ENCODE measurements at places on chromosomes 3 and 15. TPM values are rescaled to one million over a fixed set of nuclear protein-coding genes. Genes with fewer than 3 reads are reported as not detected.

Gene BFSP2
- polyA plus RNA-seq, result not detected

Gene BCHE
- 2.4 TPM for polyA plus RNA-seq

Gene OCA2
- polyA plus RNA-seq, result not detected

Gene AAGAB
- 49.1 TPM for polyA plus RNA-seq

Gene RHO
- polyA plus RNA-seq, result not detected

Gene KBTBD8
- 1.9 TPM for polyA plus RNA-seq

Gene MAGEL2
- 0.12 TPM for polyA plus RNA-seq

Gene GPR62
- polyA plus RNA-seq, result not detected

Gene DAPK2
- 0.57 TPM for polyA plus RNA-seq

- no peak for DNase-seq
Observed at GRCh38 chr3:55623786-55624185, 136.7 kb upstream of the WNT5A start.

DNA sequence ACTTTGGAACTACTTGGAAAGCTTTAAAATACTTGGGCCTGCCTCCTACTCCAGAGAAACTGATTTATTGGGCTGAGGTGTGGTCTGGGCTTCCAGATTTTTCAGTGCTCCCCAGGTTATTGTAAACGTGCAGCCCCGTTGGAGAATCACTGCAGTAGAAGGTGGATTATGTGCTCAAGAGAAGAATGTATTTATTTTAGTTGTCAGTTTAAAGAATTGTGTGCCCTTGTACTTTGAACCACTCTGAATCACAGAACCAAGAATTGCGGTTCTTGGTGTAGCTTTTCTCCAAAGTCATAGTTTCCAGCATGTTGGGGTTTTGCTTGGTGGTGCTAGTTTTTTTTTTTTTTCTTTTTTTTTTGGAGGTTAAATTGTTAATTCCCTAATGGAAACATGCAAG is 1.6 kb downstream of the TATDN2 start:
- DNase-seq, result no peak

DNA sequence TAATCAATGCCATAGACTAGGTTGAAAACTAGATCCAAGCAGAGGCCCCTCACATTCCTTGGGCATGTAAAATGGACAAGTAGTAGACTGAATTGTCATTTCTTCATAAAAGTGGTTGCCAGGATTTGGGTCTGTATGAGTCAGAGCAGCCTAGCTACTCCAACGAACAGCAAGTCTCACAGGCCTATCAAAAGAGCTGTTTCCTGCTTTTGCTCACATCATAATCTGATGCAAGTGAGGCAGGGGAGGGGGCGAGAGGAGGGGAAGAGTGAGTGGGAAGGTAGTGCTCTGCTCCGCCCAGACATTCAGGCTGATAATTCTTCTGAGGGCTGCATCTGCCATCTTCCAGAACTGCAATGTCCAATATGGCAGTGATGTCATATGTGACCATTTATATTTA is 228.9 kb upstream of the PRICKLE2 start:
- no peak for DNase-seq

- DNase-seq, result no peak
Observed at GRCh38 chr3:112134335-112135124, 1.5 kb upstream of the GCSAM start.

GRCh38 chr15:88954431-88955277 is 41.5 kb upstream of the MFGE8 start:
- DNase-seq, result no peak

DNA sequence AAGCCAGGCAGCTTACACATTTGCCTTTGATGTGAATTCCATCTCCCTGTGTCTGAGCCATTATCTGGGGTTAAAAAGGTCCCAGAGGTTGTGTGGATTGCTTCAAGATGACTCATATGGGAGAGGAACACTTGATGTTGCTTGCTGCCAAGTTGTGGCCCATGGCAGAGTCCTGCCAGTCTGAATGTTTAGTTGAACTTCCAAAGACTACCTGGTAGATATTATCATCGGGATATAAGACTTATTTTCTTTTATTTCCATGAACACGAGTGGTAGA is 85.6 kb downstream of the TJP1 start:
- no peak for DNase-seq

DNA sequence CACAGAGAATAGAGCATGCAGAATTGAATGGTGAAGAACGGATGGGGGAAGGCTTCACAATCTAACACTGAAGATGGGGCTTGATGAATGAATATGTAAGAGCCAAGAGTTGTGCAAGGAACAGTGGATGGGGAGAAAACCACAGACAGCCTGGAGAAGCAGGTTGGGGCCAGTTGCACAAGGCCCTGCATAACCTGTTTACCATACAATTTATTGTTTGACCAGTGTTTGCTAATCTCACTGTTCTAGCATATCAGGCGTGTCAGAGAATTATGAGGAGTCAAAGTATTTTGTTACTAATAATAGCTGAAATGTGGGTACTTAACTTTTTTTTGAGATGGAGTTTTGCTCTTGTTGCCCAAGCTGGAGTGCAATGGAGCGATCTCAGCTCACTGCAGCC is 36.4 kb downstream of the LINS1 start:
- DNase-seq, result no peak

- DNase-seq, result no peak
Observed at GRCh38 chr3:38599886-38600285, 49.6 kb downstream of the SCN5A start.

GRCh38 chr3:120274739-120275167 is 10.3 kb downstream of the GPR156 start:
- peak; percentile 2 for DNase-seq

- DNase-seq, result peak; percentile 99
Observed at GRCh38 chr15:45456212-45457106, 66.1 kb downstream of the SLC30A4 start.

GRCh38 chr3:176816937-176817336 is 380.3 kb downstream of the TBL1XR1 start:
- no peak for DNase-seq

DNA sequence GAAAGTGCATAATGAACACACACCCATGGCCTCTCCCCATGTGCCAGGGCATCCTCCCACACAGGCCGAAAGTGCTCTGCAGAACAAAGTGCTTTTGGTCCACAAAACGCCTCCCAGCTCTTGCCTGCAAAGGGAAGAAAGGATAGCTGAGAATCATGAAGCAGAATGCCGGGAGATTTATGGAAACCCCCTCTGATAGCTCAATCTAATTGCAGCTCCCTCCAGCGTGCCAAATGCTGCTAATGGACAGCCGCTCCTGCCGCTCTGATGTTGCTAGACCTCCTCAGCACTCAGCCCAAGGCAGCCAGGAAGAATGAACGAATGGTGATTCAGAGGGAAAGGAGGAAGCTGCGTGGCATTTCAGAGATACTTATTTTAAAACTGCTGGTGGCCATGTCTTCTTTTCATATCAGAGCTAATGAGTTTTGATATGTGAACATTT is 145.3 kb downstream of the TJP1 start:
- no peak for DNase-seq

DNA sequence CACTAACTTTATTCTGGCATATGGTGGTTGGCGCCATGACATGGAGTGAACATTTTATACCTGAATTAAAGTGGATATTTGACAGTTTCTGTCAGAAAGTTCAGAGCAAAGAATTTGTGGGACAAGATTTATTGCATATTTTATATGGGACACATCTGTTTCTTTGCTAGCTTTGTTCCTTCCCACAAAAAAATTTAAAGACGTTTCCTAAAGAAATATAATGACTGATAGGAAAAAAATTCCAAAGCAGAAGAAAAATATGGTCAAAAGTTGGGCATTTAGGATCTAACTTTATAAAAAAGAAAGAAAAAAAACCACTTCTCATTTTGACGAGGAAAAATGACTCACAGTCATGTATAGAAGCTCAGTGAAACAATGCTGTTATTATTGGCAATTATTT is 101.6 kb downstream of the GREM1 start:
- no peak for DNase-seq

- DNase-seq, result no peak
Observed at GRCh38 chr3:126451511-126451910, 24.2 kb downstream of the ZXDC start.

- no peak for DNase-seq
Observed at GRCh38 chr3:114143817-114144216, 35.0 kb downstream of the DRD3 start.

GRCh38 chr3:129625072-129625874 is 18.8 kb upstream of the PLXND1 start:
- DNase-seq, result no peak

- DNase-seq, result no peak
Observed at GRCh38 chr3:78970656-78971055, 797.1 kb downstream of the ROBO1 start.

- no peak for DNase-seq
Observed at GRCh38 chr3:70531063-70531657, 218.7 kb upstream of the MDFIC2 start.

- DNase-seq, result no peak
Observed at GRCh38 chr3:138297059-138297607, 32.5 kb downstream of the NME9 start.
